Tongue (tissue), 3 donors: ENCODE measurements at places on chromosomes 4 and X. TPM values are rescaled to one million over a fixed set of nuclear protein-coding genes. Genes with fewer than 3 reads are reported as not detected.

UCP1 gene
- total RNA-seq, result not detected

EPGN gene
- total RNA-seq, result not detected

ALPK1 gene
- total RNA-seq, result 17.8 TPM

BRS3 gene
- total RNA-seq, result not detected

ODAPH gene
- not detected for total RNA-seq

NUP62CL gene
- total RNA-seq, result 1.1 TPM

GCNA gene
- total RNA-seq, result 3.2 TPM

ARHGAP24 gene
- total RNA-seq, result 112 TPM

HPGD gene
- total RNA-seq, result 16.7 TPM

FOXR2 gene
- total RNA-seq, result not detected

SLIT2 gene
- total RNA-seq, result 16.3 TPM

POF1B gene
- total RNA-seq, result 6.3 TPM

ASB5 gene
- 206 TPM for total RNA-seq

TMEM47 gene
- total RNA-seq, result 108 TPM
